ENCODE measurements at places on chromosomes 16 and 17. TPM values are rescaled to one million over a fixed set of nuclear protein-coding genes. Genes with fewer than 3 reads are reported as not detected.

DPEP3 gene
- not detected for total RNA-seq

TSNAXIP1 gene
- total RNA-seq, result 4.5 TPM

SP6 gene
- not detected for total RNA-seq

PITPNM3 gene
- 10.6 TPM for total RNA-seq

CACNG3 gene
- total RNA-seq, result 3.3 TPM

KCNH4 gene
- 0.41 TPM for total RNA-seq

ATF7IP2 gene
- 14.3 TPM for total RNA-seq

EVPL gene
- total RNA-seq, result not detected
